ENCODE measurements at places on chromosomes 1 and 21.

- peak; percentile 31 for DNase-seq
Observed at GRCh38 chr1:51877434-51878307, 856 bp downstream of the NRDC start.

- no peak for DNase-seq
Observed at GRCh38 chr1:219397511-219397910, 215.4 kb downstream of the ZC3H11B start.

- DNase-seq = peak; percentile 69
Observed at GRCh38 chr1:163535807-163536206, 214.1 kb downstream of the NUF2 start.

- DNase-seq = peak; percentile 34
Observed at GRCh38 chr1:61083013-61083806, 849 bp downstream of the NFIA start.

GRCh38 chr1:24206083-24206464 is 19.0 kb upstream of the IFNLR1 start:
- DNase-seq = no peak

- DNase-seq = no peak
Observed at GRCh38 chr1:89596698-89597097, 36.2 kb upstream of the LRRC8C start.

- no peak for DNase-seq
Observed at GRCh38 chr1:34132161-34132420, 32.9 kb downstream of the CSMD2 start.

GRCh38 chr1:163565166-163565565 is 243.4 kb downstream of the NUF2 start:
- no peak for DNase-seq

GRCh38 chr21:19340303-19340702 is 936.7 kb upstream of the TMPRSS15 start:
- no peak for DNase-seq

DNA sequence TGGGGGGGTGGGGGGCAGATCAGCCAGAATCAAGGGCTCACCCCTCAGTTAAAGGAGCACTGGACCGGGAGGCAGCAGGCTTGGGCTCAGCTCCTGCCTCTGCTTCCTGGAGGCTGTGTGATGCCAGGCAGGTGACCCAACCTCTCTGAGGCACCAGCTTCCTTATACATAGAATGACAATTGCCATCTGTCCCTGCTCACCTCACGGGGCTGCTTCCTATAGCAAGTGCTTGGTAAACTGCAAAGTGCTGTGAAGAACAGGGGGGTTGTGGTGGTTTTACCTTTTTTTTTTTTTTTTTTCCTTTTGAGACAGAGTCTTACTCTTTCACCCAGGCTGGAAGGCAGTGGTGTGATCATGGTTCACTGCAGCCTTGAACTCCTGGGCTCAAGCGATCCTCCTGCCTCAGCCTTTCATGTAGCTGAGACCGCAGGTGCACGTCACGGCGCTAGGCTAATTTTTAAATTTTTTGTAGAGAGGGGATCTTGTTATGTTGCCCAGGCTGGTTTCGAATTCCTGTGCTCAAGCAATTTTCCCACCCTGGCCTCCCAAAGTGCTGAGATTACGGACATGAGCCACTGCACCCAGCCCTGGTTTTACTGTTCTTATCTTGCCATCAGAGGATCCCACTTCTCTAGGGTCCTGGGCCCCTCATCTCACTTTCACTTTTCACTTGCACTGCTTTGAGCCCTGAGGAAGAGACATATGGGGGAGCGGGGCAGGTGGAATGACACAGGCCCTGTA is 11.6 kb downstream of the KCNQ4 start:
- no peak for DNase-seq

GRCh38 chr1:44534771-44535170 is 129.7 kb downstream of the RNF220 start:
- DNase-seq = no peak

- DNase-seq = no peak
Observed at GRCh38 chr1:26468911-26469310, 3.3 kb upstream of the HMGN2 start.

GRCh38 chr1:59193443-59194093 is 103.3 kb upstream of the FGGY start:
- DNase-seq = no peak

DNA sequence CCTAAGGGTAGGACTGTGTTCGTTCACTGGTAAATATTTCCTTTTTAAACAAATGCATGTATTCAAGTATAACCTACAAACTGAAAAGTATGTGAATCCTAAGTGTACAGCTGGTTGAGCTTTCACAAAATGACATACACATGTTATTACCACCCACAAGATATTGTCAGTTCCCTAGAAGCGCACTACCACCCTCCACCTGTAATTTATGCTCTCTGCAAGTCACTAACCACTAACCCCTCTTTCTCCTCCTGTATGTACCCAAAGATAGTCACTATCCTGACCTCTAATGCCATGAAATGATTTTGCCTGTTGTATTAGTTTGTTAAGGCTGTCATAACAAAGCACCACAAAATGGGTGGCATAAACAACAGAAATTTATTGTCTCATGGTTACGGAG is 82.8 kb upstream of the CHODL start:
- DNase-seq = no peak

DNA sequence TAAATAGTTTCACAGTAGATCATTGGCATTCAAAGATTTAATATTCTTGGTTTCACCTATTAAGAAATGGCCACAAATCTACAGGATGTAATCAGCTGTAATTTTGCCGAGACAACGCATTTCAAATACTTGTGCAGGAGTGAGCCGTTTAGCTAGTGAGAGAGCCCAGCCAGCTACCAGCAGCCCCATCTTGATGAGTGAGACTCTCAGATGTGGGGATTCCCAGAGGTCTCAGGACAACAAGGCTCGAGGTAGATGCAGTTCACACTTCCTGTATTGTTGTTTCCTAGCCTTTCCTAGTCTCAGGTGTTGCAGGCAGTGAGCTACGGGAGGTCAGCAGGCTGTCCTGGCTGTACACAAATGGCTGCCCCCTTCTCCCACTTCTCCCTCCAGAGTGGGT is 108.6 kb downstream of the PBX1 start:
- DNase-seq = no peak

DNA sequence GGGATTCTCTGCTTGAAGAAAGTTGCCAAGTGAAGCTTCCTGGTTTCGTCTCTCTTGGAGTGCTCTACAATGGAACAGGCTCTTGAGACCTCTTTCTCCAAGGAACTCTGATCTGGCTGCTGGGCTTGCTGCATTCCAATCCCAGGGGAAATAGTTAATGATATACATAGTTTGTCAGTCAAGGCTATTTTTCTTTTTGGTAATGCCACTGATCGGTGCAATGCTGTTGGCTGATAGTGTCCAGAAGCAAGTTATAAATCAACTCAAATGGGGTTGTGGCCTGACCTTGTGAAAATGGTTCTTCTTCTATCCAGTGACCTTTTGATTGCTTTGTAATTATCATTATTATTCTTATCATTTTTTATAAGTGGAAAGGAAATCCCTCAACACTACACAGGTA is 48.4 kb upstream of the TNFSF18 start:
- no peak for DNase-seq

DNA sequence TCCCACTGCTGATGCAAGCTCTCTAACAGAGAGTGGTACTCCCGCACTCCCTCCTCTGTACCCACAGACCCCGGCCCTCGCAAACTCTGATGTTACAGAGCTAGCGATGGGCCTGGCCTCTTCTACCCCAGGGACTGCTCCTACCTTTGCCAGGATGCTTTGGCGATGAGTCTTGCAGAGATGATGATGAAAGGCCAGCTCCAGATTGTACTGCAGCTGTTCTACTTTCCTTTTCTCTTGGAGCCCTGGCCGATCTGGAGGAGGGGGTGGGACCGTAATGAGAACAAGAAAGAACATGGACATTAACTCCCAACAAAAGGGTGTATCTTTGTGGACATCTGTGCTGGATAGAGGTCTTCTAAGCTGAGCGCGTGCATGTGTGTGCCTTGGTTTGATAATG is 6.0 kb upstream of the LINGO4 start:
- no peak for DNase-seq

GRCh38 chr1:15526021-15526489 is 593 bp upstream of the DNAJC16 start:
- no peak for DNase-seq

- DNase-seq = no peak
Observed at GRCh38 chr21:41620982-41621381, 113.0 kb upstream of the TMPRSS2 start.

- DNase-seq = no peak
Observed at GRCh38 chr21:39107739-39108138, 75.5 kb downstream of the PSMG1 start.

GRCh38 chr1:33314416-33314815 is 6.5 kb downstream of the A3GALT2 start:
- DNase-seq = no peak

DNA sequence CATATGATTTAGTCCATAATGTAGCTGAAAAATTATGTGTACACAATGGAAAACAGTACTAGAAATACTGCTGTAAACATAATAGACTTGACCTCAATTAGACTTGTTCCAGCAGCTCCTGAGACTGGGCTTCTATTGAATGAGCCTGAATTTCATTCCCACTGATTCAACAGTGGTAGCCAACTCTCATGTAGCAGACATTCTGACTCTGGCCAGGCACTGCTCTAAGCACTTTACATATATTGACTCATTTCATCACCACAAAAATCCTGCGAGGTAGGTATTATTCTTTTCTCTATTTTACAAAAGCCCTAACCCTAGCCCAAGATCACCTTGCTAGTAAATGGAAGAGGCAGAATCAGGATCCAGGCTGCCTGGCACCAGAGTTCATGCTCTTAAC is 12.8 kb upstream of the CTSS start:
- DNase-seq = no peak

DNA sequence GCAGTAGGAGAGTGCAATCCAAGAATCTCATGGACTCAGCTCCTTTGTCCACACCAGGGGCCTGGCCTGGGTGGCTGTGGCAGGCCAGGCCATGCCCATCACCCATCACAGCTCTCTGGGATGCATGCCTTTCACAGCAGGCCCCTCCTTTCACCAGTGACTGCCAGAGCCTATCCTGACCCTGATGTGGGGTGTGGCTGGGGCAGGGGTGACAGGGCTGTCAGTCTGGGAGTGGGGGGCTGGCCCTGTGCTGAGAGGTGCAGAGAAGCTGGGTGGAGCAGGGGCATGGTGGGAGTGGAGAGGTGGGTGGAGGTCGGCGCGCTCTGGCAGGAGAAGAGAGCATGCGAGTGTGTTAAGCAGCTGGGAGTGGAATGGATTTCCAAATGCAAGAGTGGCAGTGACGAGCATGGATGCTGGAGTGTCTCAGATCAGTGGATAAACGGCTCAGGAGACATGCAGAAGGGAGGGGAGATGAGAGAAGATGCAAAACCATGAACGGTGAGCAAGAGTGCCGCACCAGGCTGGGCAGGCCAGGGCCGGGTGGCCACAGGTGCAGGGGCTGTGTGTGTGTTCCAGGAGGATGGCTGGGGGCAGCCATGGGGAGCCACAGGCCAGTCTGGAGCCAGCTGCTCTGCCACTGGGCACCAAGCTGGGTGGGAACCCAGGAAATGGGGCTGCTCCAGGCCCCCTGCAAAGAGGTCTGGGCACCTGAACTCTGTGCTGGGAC is 39.6 kb upstream of the EDN2 start:
- DNase-seq = no peak

GRCh38 chr1:200260597-200261335 is 149.1 kb downstream of the ZNF281 start:
- no peak for DNase-seq

GRCh38 chr1:1300352-1300739 is 7.4 kb downstream of the ACAP3 start:
- DNase-seq = no peak

DNA sequence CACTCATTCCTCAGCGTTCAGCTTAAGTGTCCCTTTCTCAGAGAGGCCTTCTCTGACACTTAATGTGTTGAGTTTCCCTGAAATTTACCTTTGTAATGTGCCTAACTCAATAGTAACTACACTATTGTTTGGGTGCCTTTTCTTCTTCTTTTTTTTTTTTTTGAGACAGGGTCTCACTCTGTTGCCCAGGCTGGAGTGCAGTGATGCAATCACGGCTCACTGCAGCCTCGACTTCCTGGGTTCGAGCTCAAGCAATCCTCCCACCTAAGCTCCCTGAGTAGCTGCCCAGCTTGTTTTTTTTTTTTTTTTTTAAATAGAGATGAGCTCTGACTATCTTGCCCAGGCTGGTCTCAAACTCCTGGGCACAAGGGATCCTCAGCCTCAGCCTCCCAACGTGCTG is 50.1 kb downstream of the ARHGEF11 start:
- no peak for DNase-seq

DNA sequence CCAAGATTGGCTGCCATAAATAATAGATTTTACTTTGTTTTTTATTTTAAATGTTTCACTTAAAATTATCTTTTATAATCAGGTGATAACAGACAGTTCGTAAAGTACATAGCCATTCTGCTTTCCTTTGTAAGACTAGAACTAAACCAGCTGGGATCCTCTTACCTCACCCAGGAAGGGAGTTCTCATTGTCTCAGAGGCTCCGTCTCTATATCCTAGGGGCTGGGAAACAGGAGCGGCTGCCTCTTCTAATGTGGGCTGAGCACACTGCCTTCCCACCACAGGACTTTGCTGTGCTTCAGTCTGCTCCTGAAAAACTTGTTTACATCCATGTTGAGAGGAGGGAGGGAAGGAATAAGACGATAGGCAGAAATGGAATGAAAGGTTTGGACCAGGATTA is 45.6 kb upstream of the PGD start:
- no peak for DNase-seq

GRCh38 chr1:207156826-207157225 is 52.8 kb downstream of the C4BPA start:
- DNase-seq = no peak

DNA sequence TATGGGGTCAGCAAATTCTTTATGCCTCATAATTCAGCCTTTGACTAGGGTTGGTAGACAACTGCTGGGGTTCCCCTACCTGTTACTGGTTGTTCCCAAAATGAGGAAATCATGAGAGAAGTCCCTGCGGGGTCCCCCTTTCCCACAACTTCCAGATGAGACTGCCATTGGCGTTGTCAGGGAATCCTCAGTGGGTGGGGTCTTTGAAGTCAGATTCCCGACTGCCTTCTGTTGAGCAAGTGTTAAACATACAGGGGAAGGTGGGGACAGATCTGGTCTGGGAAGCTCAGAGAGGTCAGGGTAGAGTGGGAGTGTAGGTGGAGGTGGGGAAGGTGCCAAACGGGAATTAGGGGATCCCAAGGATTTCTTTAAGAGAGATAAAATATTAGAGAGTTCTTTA is 14.7 kb downstream of the HSD3B2 start:
- DNase-seq = no peak

GRCh38 chr1:210654176-210654981 is 325.7 kb downstream of the HHAT start:
- no peak for DNase-seq

Data from lung (tissue), 17 donors.